Posterior vena cava (tissue), 2 donors: ENCODE measurements at places on chromosomes 7 and 10. TPM values are rescaled to one million over a fixed set of nuclear protein-coding genes. Genes with fewer than 3 reads are reported as not detected.

The PRKG1 gene
- total RNA-seq, result 94.5 TPM

The INHBA gene
- total RNA-seq, result 71.2 TPM

The OR2A5 gene
- total RNA-seq, result not detected

The NXPH1 gene
- not detected for total RNA-seq

The IRF5 gene
- 10.3 TPM for total RNA-seq
